ENCODE measurements at places on chromosomes 6 and 20. TPM values are rescaled to one million over a fixed set of nuclear protein-coding genes. Genes with fewer than 3 reads are reported as not detected.

Gene KCNK15
- total RNA-seq: not detected

Gene NOTCH4
- total RNA-seq: 2.6 TPM

Gene AGPAT4
- total RNA-seq: 16.2 TPM

Gene CST5
- total RNA-seq: not detected

Gene VNN1
- total RNA-seq: 0.24 TPM

Gene TRIM40
- not detected for total RNA-seq

Gene NKX2-4
- total RNA-seq: not detected

Gene MCUR1
- total RNA-seq: 23.5 TPM

Gene DCBLD1
- 23.9 TPM for total RNA-seq

Gene TRIM15
- total RNA-seq: not detected

Gene FOXA2
- total RNA-seq: not detected

DNA sequence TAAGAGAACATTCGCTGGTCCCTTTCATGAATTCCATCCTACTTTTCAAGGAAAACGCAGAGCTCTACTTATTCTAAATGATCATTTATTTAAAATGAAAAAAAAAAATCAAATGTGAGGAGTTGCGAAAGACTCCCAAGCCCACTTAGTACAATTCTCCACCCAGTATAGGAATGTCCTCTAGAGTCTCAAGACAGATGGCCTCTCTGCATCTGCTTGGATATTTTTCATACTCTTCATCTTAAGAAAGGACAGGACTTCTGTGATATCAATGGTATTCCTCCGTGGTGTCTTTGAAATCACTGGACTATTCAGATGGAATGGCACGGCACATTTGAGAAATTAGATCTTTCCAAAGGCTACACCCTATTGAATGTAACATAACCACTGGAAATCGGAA is 107.1 kb downstream of the PTPRK start:
- no peak for DNase-seq

DNA sequence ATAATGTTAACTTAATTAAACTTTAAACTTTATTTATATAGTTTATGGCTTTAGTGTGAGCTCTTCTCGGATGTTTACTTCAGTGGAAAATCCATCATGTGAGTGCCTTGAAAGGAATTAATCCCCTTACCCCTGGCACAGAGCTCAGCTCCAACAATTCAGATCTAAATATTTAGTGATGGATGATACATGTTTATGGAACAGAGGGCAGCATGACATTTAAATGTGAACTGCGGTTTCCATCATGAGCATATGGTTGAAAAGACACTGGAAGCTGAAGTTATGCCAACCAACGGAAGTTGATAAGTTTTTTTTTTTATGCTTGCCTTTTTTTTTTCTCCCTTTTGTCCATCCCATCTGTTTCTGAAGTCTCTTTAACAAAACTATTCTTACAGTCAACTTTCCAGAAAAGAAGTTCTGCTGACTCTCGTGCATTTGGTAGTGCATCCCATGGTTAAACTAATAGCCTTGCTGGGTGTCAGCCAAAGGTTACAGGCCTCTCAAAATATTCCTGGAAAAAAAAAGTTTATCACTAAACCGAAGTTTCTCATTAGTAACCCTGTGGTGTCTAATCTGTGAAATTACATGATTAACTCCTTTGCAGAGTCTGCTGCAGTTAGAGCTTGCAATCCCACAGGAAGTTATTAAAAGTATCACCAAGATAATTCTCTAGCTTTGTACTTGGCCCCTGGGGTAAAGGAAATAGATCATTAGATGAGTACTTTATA is 243.9 kb upstream of the TCF21 start:
- peak; percentile 70 for DNase-seq

DNA sequence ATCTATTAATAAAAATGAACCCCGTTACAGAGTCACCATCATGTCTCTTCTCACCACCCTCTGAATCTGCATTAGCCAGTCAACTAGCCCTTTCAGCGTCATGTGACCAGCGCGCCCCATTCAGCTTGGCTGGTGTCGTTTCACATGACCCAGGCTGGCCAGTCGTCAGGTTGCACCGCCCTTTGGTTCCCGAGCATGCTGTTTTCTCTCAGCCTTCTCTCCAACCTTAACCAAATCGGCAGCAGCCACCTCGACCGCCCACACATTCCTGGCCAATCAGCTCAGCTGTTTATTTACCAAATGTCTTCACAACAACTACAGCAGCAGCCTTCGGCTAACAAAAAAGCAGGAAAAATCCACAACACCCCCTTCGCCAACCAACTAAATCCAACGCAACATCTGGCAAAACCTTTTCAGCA is 5.6 kb downstream of the SRSF3 start:
- peak; percentile 38 for DNase-seq

- no peak for DNase-seq
Measured at GRCh38 chr20:63290136-63290676, 2.8 kb upstream of the COL20A1 start.

- DNase-seq: no peak
Measured at GRCh38 chr6:63371104-63371715, 51.4 kb upstream of the LGSN start.

- DNase-seq: peak; percentile 57
Measured at GRCh38 chr6:13873288-13874190, 51.2 kb upstream of the RNF182 start.

DNA sequence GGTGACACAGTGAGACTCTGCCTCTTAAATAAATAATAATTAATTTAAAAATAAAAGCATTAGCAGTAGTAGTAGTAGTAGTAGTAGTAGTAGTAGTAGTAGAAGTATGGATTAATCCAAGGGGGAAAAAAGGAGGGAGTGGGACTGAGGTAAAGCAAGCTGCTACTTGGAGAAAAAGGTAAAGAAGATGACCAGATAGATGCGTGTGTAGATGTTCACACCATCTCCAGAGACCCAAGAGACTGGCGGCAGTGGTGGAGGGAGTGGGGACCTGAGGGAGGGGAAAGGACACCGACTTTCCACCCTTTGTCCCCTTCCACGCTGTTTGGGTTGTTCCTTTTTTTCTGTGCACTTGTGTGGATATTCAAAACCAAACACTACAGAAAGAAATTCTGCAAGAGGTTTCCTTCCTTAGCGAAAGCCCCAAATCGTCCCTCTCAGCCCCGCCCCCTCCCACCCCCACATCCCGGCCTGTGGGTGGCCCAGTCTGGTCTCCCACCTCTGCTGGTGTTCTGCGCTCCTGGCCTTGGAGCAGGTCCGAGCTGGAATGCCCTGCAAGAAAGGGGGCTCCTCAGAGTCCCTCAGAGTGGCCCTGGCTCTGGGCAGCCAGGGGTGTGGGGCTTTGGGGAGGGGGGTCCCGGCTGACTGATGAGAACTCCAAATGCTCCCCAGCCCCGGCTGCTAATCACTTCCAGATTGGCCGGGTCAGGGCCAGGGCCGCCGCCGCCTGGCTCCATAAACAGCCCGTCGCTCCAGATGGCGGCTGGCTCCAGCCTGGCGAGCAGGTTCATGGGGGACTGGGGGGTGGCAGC is 60.2 kb downstream of the UBE2V1 start:
- DNase-seq: no peak

- no peak for DNase-seq
Measured at GRCh38 chr20:40424695-40425094, 264.3 kb downstream of the MAFB start.

- DNase-seq: peak; percentile 89
Measured at GRCh38 chr6:144286503-144287393, 1.6 kb downstream of the UTRN start.

DNA sequence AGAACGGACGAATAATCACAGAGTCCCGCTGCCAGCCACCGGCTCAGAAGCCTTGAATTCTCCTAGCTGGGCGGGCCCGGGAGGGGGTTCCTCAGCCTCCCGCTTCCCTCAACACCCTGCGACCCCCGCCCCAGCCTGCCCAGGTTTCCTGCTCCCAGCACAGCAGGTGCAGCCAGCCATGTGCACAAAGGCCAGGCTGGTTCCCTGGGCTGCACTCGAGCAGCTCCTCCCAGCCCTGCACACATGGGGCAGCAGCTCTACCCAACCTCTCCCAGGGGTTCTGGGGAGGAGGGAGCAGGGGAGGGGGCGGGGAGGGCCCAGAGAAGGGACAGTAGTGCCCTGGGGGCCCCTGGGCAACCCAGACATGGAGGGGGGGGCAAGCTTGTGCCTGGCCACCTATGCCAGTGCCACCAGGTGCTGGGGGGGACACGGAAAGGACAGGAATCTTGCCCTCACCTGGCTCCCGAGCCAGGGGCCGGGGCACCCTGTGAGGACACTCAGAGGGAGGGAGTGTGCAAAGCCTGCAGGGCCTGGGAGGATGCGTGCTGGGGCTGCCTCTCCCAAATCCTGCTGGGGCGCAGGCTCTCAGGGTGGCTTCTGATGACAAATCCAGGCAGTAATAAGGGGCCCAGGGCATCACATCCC is 1.2 kb upstream of the NTSR1 start:
- DNase-seq: no peak

DNA sequence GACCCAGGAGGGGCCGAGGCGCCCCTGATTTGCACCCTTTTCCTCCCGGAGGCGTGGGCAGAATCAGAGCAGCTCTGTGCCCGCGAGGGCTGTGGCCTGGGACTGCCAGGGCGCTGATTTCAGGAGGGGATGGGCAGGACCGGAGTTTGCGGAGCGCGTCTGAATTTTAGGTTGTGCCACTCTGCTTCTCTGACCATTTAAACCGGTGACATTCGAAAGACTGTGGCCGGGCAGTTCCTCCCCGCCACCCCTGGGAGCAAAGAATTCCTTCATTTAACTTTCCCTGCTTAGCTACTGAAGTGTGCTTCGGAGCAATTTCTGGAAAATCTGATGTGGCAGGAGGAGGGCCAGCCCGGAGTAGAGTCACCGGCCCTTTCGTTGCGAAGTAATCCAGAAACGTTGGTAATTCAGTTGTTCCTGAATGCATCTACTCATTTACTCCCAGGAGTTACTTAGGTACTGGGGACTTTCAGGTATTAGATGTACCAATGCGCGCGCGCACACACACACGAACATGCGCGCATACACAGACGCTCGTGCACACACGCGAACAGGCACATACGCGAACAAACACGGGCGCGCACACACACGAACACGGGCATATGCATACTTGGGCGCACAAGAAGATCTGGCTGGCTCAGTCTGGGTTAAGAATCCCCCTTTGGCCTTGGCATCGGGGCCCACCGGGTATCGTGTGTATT is 568 bp downstream of the CCDC170 start:
- DNase-seq: no peak

- DNase-seq: no peak
Measured at GRCh38 chr6:79787626-79788025, 156.5 kb downstream of the SH3BGRL2 start.

DNA sequence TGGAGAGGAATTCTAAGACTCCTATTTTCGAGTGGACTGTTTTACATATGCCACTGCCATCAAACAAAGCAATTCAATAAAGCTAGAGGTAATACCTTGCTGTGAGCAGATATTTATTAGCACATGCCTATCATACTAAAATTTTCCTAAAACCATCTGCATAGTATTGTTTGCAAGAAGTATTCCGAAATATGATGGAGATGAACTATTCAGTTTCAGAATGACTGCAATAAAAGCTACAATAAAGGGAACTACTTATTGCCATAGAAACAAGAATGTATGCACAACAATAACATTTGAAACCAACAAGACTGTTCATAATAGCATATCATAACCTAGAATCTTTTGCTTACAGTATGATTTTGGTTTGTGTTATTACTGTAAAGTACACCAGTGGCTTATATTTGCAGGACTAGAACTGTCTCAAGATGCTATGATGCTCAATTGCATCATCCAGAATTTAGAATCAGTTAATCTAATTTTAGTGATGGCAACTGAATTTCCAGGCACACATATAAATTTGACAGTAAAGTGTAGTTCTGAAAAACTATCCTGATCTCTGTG is 144.3 kb downstream of the GRIK2 start:
- DNase-seq: no peak

- no peak for DNase-seq
Measured at GRCh38 chr6:93088621-93089501, 330.5 kb downstream of the EPHA7 start.

GRCh38 chr6:141988954-141989705 is 143.6 kb upstream of the GJE1 start:
- peak; percentile 73 for DNase-seq

GRCh38 chr20:11111191-11111590 is 437.4 kb upstream of the JAG1 start:
- DNase-seq: no peak

DNA sequence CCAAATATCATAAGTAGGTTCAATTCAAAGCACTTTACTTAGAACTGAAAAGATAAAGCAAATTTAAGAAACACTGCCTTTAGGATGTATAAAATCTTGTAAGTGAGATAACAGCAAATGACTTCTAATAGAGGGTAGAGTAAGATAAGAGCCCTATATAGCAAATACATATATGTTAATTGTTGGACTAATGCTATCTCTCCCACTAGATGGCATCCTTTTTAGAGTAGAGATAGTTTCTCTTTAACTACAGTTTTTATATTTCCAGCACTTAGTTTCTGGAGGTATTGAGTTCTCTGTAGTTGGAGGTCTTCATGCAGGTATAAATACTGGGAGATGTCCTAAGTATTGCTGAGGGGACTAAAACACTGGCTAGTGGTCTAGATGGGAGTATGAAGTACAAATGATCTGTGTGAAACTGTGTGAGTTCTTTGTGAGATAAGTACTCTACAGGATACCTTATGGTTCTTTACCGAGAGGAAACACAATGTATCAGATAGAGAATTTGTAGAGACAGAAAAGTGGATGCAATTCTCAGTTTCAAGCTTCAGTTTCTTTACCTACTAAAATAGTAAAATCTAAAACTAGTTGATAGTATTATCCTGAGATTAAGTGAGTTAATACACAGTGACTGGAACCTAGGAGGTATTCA is 399.3 kb downstream of the KHDRBS2 start:
- no peak for DNase-seq

GRCh38 chr6:47715782-47716181 is 17.4 kb downstream of the ADGRF4 start:
- no peak for DNase-seq

DNA sequence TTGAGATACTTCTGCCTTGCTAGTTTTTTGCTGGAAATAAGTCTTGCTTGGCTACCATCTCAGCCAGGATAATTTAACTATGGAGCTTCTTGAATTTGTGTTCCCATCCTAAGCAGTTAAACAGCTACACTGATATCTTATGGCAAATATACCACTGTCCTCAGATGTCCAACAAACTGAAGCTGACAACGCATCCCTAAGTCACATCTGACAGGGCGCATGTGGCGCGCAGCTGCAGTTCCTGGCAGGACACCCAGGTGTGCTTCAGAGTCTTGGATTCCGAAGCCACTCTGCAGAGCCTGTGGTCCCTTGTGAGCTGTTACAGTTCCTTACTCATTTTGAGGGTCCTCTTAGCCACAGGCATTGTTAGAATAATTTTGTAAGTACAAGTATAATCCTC is 127.9 kb downstream of the WDR27 start:
- no peak for DNase-seq

DNA sequence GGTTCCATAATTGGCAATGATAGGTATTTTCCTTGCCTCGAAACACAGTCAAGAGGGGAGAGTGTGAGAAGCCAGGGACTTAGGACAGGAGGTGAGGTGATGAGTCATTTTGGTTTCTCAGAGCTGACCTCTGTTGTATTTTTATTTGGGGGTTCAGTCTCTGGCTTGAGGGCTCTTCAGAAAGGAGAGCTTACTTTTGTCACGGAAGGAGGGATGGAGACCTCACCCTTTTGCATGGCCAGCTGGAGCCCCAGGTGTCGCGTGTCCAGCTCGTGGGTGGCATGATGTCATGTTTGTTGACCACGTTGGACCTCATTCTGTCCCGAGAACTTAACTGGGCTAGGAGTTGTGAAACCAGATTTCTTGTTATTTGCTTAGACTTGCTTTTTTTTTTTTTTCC is 293.9 kb downstream of the QKI start:
- peak; percentile 44 for DNase-seq

Measured in RPMI7951 (cell line).